Panc1 (cell line): ENCODE measurements at places on chromosomes 1 and 21.
A peak's percentile ranks its signal among the peaks of the same experiment; 100 is the strongest.

- H3K36me3 ChIP-seq: no peaks in the 10 kb centered on the region
- no peaks in the 10 kb centered on the region for H3K4me1 ChIP-seq
- no peak for DNase-seq
Measured at GRCh38 chr1:111921948-111922347, 67.5 kb downstream of the KCND3 start.

- no peaks in the 10 kb centered on the region for H3K36me3 ChIP-seq
- H3K4me3 ChIP-seq: no peak overlapping the region
- H3K27ac ChIP-seq: no peak overlapping the region
- no peaks in the 10 kb centered on the region for H3K4me1 ChIP-seq
- DNase-seq: peak; percentile 24
Measured at GRCh38 chr1:222167111-222167510, 380.8 kb downstream of the HHIPL2 start.

GRCh38 chr1:55993646-55994318 lies 585.6 kb downstream of the PLPP3 start:
- H3K27ac ChIP-seq: no peak overlapping the region
- H3K36me3 ChIP-seq: no peaks in the 10 kb centered on the region
- no peak overlapping the region for H3K4me3 ChIP-seq
- DNase-seq: no peak
- no peaks in the 10 kb centered on the region for H3K27me3 ChIP-seq

DNA sequence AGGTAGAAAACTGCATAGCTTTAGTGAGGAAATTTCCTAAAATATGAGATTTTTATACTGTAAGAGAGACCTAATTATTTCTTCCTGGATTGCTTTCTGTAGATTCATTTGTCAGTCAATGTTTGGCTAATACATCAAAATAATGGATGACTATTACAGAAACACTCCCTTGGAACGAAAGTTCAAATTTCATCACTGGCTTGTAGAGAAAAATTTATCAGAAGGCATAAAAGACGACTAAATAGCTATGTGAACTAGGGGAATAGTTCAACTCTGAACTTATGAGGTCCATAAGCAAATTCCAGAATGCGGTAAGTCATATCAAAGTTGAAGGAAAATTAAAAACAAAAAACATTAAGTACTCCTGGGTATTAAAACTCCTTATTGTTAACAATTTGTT lies 36.0 kb downstream of the WNT2B start:
- H3K4me3 ChIP-seq: no peak overlapping the region
- H3K36me3 ChIP-seq: peaks cover 3% of the 10 kb centered on the region; the same call in 1 of the 2 replicates
- no peaks in the 10 kb centered on the region for H3K27me3 ChIP-seq
- DNase-seq: no peak

GRCh38 chr1:221667504-221667903 lies 74.4 kb downstream of the DUSP10 start:
- no peaks in the 10 kb centered on the region for H3K36me3 ChIP-seq
- no peak for DNase-seq

- no peak for DNase-seq
- no peaks in the 10 kb centered on the region for H3K27me3 ChIP-seq
- H3K27ac ChIP-seq: peak overlapping the region; percentile 67
- no peaks in the 10 kb centered on the region for H3K36me3 ChIP-seq
- no peak overlapping the region for H3K4me3 ChIP-seq
- peaks cover 35% of the 10 kb centered on the region for H3K4me1 ChIP-seq
Measured at GRCh38 chr1:181119093-181119989, 30.8 kb downstream of the IER5 start.

DNA sequence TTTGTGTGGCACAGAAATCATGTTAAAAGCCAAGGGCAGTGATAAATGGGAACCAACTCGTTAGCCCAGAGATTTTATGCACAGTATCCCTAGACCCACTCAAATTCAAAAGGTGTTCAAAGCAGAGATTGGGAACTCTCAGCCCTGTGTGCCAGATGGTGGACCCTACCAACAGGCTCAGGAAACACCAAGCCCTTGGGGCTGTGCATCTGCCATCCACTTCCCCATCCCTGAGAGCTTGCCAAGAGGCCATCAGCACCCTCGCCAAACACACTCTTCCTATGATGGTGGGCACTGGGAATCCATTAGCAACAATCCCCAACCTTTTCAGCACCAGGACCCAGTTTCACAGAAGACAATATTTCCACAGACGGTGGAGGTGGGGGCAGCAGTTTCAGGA lies 194.2 kb upstream of the NFIA start:
- H3K36me3 ChIP-seq: no peaks in the 10 kb centered on the region
- no peak overlapping the region for H3K27ac ChIP-seq
- H3K27me3 ChIP-seq: peaks cover 14% of the 10 kb centered on the region
- no peak overlapping the region for H3K4me3 ChIP-seq
- DNase-seq: no peak
